Renal cortical epithelial cell (primary cell): ENCODE measurements at places on chromosomes 5 and 9. TPM values are rescaled to one million over a fixed set of nuclear protein-coding genes. Genes with fewer than 3 reads are reported as not detected.

Gene ARID3C
- not detected in 2 replicates for total RNA-seq

Gene PLAC8L1
- total RNA-seq: not detected in 2 replicates

Gene GDF9
- total RNA-seq: 0.15 and 0.17 TPM in 2 replicates

Gene MAP1B
- 91.0 and 156 TPM in 2 replicates for total RNA-seq

- DNase-seq: peak; percentile 98
Observed at GRCh38 chr5:57692582-57693487, 210.2 kb upstream of the ACTBL2 start.

- no peak for DNase-seq
Observed at GRCh38 chr9:93709600-93710369, 133.4 kb downstream of the PHF2 start.

DNA sequence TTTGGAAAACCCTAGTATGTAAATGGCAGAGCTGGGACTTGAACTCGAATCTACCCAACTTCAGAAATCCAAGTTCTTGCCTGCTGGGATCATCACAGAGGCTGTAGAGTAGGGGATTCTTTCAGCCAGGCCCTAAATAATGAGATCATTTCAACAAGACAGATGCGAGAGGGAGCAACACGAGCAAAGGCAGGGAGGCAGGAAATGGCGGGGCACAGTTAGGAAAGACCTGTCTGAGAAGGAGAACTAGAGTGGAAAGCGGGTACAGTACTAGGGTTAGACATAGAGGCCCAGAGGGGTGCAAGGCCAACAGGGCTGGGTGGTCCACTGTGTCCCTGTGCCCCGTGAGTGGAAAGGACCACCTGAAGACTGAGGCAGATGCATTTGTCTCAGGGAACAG lies 46.1 kb downstream of the MVB12B start:
- DNase-seq: no peak

GRCh38 chr5:148730270-148730669 lies 75.9 kb upstream of the HTR4 start:
- DNase-seq: peak; percentile 77

DNA sequence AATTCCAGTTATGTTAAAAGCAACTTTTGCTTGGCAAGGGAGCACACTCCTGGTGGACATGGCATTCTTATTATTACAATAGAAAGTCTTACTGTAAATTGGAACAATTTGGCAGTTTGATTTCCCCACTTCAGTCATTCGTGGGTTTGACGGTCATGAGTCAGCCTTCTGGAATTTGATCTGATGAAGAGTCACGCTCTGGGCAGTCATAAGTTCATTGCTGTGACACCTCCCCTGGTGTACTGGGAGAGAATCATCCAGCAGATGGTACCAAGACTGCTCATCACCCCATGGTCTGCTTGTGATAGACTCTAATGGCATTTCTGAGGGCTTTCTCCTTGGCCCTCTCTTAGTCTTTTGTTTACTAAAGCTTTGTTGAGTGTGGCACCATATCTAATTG lies 53.8 kb downstream of the GLRA1 start:
- peak; percentile 82 for DNase-seq

DNA sequence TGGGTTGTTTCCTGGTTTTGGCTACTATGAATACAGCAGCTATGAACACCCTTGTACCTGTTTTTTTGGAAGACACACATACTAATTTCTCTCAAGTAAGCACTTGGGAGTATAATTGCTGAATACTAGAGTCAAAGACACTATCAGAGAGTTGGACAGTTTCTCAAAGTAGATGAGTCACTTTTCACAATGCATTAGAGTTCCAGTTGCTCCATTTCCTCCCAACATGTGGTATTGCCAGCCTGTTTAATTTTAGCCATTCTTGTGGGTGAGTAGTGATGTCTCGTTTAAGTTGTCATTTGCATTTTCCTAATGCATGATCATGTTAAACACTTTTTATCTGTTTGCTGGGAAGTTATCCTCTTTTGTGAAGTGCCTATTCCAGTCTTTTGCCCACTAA lies 81.6 kb upstream of the GDNF start:
- DNase-seq: no peak

- peak; percentile 22 for DNase-seq
Observed at GRCh38 chr9:21931428-21931827, 62.8 kb downstream of the CDKN2A start.
